ENCODE measurements at places on chromosomes 2 and 18.

DNA sequence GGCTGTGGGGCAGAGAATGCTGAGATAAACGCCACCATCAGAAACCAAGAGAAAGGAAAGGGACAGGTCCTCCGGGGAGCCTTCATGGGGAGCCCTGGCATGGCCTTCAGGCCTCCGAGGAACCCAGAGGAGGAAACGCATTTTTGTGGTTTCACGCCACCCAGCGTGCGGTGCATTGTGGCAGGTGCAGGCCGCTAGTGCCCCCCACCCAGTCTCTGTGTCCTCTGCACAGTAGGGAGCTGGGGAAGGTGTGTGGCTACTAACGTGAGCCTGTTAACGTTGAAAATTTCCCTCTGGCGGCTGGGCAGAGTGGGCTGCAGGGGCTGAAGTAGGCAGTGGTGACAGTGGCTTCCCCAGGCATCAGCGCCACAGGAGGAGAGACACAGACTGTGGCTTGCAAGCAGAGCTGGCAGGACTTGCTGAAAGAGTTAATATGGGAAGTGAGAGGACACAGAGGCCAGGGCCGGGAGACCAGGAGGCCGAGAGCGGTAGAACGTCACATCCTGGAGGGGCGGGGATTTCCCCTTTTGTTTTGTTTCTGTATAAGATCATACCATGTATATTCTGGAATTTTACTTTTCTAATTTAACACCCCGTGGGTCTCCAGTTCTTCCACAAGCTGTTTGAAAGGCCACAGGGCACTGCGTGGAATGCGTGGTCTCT lies 166.9 kb downstream of the GBX2 start:
- DNase-seq, result no peak

DNA sequence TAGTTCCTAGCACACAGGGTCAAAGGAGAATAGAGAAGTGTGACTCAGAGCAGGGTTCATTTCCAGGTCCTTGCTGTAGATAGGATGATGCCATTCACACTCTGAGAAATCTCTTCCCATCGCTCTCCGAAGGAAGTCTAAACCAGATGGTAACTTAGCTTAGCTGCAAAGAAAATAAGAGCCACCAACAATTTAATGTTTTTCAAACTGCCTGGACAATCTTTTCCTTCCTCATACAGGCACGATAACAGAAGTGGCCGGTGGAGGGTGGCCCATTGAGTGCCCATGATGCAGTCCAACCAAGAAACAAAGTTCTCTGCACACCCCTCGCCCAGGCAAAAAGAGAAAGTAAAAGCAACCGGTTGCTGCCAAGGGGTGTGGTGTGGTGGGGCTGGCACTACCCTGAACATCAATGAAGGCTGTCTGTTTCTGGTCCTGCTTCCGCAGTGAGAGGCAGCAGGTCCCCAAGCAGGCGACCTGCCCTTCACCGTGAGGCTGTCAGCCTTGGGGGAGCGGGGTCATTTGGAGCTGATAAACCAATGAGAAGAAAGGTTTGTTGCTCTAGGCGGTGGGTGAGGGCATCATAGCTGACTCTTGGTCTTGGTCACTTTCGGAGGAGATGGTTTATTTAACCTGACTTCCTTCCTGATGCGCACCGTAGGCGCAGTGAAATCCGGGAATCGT lies 105.6 kb upstream of the CD302 start:
- DNase-seq, result no peak

DNA sequence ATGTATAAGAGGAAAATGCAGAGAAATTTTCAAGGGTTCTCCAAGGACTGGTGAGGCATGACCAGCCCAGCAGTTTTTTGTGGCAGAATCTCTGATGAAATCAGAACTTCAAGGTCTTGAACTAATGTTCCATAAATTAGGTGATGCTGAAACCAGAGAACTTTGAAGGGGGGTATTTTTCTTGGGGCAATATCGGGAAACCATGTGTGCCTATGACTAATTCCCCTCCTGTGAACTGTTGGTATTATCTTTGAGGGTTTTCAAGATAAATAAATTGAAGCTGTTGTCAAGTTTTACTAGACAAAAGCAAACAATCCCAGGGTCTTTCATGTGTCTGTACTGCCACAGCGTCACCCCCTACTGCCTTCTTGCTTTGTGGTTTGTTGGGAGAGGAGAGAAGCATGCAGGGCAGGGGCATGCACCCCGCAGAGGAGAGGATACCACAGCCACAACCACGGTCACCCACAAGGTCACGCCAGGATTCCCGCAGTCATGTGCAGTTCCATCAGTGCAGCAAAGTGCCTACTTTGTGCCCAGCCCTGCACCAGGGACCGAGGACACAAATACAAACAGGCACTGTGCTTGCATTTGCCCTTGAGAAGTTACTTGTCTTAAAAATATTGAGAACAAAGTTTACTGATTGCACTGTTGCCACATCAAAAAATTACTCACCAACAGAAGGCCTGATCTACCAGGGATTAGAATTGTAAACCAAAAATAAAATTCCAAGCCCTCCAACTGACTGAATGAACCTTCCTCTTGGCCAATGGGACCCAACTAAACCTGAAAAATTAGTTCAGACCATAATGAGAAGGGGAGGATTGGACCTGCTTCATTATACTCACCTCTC lies 413.3 kb upstream of the TRIB2 start:
- DNase-seq, result no peak

GRCh38 chr2:142502402-142502801 lies 371.6 kb upstream of the LRP1B start:
- no peak for DNase-seq

DNA sequence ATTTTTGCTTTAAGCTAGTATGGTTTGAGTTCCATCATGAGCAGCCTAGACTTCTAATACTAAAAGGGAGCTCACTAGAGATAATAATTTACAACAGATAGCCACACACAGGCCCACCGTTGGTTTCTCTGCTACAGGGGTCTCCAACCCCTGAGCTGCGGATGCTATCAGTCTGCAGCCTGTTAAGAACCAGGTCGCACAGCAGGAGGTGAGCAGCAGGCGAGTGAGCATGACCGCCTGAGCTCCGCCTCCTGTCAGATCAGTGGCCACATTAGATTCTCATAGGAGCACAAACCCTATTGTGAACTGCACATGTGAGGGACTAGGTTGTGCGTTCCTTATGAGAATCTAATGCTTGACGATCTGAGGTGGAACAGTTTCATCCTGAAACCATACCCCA lies 150.6 kb downstream of the HRH4 start:
- DNase-seq, result no peak

GRCh38 chr18:79789091-79789891 lies 8.4 kb upstream of the KCNG2 start:
- DNase-seq, result no peak

DNA sequence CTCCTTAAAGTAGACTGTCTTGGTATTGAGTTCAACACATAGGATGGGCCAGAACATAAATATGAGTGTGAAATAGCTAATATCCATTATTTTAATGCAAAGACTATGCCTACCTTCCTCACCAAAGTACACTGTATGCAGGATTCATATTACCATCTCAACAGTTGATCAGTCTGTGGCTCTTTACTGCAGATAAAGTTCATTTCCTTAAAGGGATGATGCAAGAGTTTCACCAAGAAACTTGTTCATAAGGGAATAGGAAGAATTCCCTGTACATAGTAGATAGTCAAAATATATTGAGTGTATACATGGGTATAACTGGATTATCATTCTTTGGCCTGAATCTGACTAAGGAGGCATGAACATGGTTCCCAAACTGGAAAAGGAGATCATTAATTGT lies 35.0 kb downstream of the MARS2 start:
- no peak for DNase-seq

GRCh38 chr2:237962432-237963084 lies 4.3 kb upstream of the UBE2F start:
- no peak for DNase-seq
